Thyroid gland (tissue), 4 donors: ENCODE measurements at places on chromosomes 16 and 17.
A peak's percentile ranks its signal among the peaks of the same experiment; 100 is the strongest.

- no peak for DNase-seq
- no peaks in the 10 kb centered on the region for H3K36me3 ChIP-seq
- H3K27me3 ChIP-seq, result no peaks in the 10 kb centered on the region
- no peak overlapping the region for H3K4me3 ChIP-seq
- no peaks in the 10 kb centered on the region for H3K4me1 ChIP-seq
Measured at GRCh38 chr17:12673788-12674187, 8.1 kb downstream of the MYOCD start.

DNA sequence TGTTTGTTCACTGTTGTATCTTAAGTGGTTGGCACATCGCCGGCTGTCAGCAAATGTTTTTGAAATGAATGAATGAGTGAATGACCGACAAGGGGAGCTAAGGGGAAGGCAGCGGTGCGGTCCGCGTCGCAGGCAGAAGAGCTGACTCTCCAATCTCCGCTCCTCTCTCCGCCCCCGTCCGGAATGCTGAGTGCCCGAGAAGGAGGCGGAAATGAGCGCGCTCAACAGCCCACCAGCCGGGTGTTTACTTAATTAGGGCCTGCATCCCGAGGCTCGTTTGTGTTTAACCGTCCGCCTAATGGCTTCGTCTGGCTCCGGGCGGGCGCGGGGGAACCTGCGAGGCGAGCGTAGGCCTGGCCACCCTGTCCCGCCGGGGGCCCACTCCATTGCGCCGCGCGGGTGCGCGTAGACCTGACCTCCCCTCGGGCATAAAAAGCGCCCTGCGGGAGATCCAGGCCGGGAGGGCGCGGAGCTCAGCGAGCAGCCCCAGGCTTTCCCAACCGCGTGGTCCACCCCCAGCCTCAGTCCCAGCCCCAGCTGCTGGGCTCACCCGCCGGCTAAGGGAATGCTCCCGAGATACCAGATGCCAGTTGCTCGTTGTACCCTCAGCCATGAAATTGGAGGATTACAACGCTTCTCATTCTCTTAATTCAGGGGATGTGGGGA, 2.5 kb upstream of the CDH3 start:
- no peak overlapping the region for H3K27ac ChIP-seq
- H3K4me1 ChIP-seq, result peaks cover 24% of the 10 kb centered on the region
- no peaks in the 10 kb centered on the region for H3K27me3 ChIP-seq
- H3K4me3 ChIP-seq, result peak overlapping the region; percentile 12
- H3K36me3 ChIP-seq, result no peaks in the 10 kb centered on the region

DNA sequence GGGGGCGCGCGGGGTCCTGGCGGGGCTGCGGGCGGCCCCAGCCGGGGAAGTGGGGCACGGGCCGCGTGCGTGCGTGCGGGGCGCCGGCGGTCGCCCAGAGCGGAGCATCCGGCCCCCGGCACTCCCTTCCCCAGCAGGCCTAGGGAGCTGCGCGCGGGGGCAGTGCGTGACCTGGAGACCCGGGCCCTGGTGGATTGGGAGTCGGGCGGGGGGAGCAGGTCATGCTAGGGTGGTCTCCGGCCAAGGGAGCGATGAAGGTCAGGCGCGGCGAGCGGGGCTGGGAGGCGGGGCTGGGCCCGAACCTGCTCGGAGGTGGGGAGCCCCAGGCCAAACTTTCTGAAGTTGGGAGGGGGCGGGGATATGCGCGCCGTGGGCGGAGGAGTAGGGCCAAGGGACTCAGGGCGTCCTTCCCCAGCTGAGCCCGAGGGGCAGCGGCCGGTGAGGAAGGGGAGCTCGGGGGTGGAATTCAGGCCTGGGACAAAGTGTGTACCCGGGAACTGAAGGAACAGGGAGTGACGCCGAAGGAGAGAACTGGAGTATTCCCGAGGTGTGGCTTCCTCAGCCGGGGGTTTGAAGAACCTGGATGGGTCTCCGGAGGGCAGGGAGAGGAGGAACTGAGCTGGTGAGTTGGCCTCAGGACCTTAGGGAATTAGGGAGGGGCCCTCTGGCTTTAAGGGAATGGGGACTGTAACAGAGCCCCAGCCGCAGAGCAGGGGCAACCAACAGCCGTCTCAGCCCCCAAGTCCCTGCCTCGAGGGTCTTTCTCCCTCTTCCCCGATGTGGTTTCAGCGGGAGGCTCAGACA, 589 bp downstream of the XYLT2 start:
- H3K27me3 ChIP-seq, result no peaks in the 10 kb centered on the region
- H3K27ac ChIP-seq, result peak overlapping the region; percentile 24
- no peaks in the 10 kb centered on the region for H3K36me3 ChIP-seq

- H3K4me1 ChIP-seq, result no peaks in the 10 kb centered on the region
- H3K27me3 ChIP-seq, result no peaks in the 10 kb centered on the region
- H3K36me3 ChIP-seq, result no peaks in the 10 kb centered on the region
- H3K4me3 ChIP-seq, result no peak overlapping the region
- H3K27ac ChIP-seq, result no peak overlapping the region
- DNase-seq, result no peak
Measured at GRCh38 chr17:41073676-41074075, 8.0 kb upstream of the KRTAP2-4 start.
